Testis (tissue), 5 donors: ENCODE measurements at places on chromosomes 7 and 10. TPM values are rescaled to one million over a fixed set of nuclear protein-coding genes. Genes with fewer than 3 reads are reported as not detected.
A peak's percentile ranks its signal among the peaks of the same experiment; 100 is the strongest.

GRCh38 chr7:32070051-32070405 is 179 bp downstream of the PDE1C start:
- no peak overlapping the region for H3K4me3 ChIP-seq
- no peak for DNase-seq
- H3K27me3 ChIP-seq, result no peaks in the 10 kb centered on the region
- no peak overlapping the region for H3K27ac ChIP-seq
- H3K4me1 ChIP-seq, result no peaks in the 10 kb centered on the region

DNA sequence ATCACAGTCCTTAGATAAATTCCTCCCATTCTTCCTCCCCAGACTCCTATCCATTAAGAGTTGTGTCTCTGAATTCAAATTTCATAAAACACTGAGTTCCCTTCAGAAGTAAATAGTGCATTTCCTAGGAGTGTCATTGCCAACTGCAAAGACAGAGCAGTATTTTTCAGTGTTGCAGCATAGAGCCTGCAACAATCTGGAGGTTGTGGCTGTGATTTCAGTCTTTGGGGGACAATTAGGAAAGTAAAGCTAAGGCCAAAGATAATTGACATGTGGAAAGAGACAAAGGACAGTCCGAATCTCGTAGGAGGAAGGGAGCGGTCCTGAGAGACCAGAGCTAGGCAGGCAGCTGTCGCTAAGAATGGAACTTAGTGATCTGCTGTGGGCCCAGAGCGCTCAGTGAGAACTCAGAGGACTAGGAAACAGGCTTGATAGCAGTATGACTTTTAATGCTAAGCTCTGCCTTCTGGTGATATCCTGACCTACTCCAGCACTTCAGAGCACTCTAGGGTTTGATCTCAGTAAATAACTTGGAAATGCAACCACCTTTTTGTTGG is 46.2 kb downstream of the PRPF18 start:
- no peaks in the 10 kb centered on the region for H3K36me3 ChIP-seq
- H3K27me3 ChIP-seq, result no peaks in the 10 kb centered on the region
- no peak overlapping the region for H3K4me3 ChIP-seq

The SUN3 gene
- 29.1 TPM for total RNA-seq

The SPACDR gene
- total RNA-seq, result 34.0 TPM

- H3K27ac ChIP-seq, result no peak overlapping the region
- H3K4me1 ChIP-seq, result peaks cover 23% of the 10 kb centered on the region
- no peak overlapping the region for H3K4me3 ChIP-seq
- no peaks in the 10 kb centered on the region for H3K36me3 ChIP-seq
These were observed 16.2 kb downstream of the CCNY start for GRCh38 chr10:35352512-35352911.

The CCL26 gene
- total RNA-seq, result not detected

GRCh38 chr10:6473430-6473829 is 106.6 kb downstream of the PRKCQ start:
- H3K27ac ChIP-seq, result no peak overlapping the region
- H3K27me3 ChIP-seq, result no peaks in the 10 kb centered on the region
- no peak overlapping the region for H3K4me3 ChIP-seq
- no peaks in the 10 kb centered on the region for H3K4me1 ChIP-seq
- DNase-seq, result no peak
- no peaks in the 10 kb centered on the region for H3K36me3 ChIP-seq

DNA sequence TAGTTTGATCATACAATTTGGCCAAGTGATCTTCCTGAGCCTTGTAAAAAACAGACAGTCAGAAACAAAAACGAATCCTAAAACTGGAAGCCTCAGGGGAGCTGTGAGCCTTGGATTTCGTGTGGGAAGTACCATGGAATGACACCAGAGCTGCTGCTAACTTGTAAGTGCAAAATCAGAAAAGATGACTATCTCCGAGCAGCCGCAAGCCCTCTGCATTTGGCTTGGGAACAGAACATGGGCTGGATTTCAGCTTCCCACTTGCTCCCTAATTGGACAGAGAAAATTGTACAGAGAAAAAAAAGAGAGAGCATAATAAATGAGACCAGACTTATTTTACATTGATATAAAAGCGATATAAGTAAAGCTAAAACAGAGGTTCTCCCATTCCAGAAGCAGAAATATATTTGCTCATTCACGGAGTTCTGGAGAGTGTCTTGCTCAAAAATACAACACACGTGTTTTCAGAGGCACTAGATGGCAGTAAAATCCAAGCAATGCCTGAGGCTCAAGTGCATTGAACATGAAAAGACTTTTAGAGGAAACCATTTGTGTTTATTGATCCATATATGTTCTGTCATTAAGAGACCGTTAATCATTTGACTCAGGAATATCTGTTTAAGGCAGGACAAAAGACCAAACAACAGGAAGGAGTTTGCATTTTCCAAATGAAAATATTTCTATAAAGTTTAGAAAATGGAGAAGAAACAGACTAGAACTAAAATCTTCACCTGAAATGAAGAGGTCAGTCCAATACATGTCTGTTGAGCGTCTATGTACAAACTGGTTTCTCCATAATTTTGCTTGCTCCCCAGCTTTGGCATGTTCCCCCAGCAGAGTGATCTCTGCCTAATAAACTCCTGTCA is 78.3 kb upstream of the SLC26A5 start:
- no peak for DNase-seq
- no peak overlapping the region for H3K27ac ChIP-seq
- H3K4me3 ChIP-seq, result no peak overlapping the region
- no peaks in the 10 kb centered on the region for H3K36me3 ChIP-seq
- no peaks in the 10 kb centered on the region for H3K4me1 ChIP-seq

The PLEKHS1 gene
- 0.31 TPM for total RNA-seq

DNA sequence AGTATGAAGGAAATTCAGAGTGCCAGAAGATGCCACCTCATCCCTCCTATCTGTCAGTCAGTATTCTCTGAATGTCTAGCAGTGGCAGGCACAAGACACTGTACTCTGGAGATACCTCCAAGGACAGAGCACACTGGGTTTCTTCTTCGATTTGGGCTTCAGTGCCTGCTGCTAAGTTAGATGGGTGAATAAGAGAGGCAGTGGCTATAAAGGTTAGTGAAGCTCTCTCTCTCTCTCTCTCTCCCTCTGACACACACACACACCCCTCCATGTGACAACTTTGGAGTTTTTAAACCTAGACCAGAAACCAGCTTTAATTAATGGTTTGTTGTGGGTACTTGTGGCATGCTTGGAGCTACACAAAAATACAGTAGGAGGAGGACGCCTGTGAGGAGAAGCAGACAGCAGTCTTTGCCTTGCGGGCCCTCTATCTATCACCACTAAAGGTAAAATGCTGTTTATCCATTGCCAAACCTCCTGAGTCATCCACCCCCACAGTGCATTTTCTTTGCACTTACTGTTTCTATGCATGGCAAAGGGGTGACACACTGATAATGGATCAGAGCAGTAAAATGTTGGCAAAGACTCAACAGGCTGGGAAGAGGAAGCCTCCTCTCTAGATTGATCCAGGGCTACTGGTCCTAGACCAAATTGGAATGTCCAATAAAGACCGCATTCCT is 102.5 kb downstream of the TRIL start:
- H3K36me3 ChIP-seq, result no peaks in the 10 kb centered on the region
- no peaks in the 10 kb centered on the region for H3K4me1 ChIP-seq
- H3K27me3 ChIP-seq, result no peaks in the 10 kb centered on the region
- no peak overlapping the region for H3K27ac ChIP-seq
- no peak overlapping the region for H3K4me3 ChIP-seq
- no peak for DNase-seq

The ERVW-1 gene
- total RNA-seq, result 7.5 TPM

- no peaks in the 10 kb centered on the region for H3K4me1 ChIP-seq
- H3K4me3 ChIP-seq, result no peak overlapping the region
- no peaks in the 10 kb centered on the region for H3K27me3 ChIP-seq
- DNase-seq, result no peak
- H3K27ac ChIP-seq, result no peak overlapping the region
- H3K36me3 ChIP-seq, result no peaks in the 10 kb centered on the region
These were observed 38.2 kb upstream of the JAKMIP3 start for GRCh38 chr10:132027423-132027983.

The PURB gene
- total RNA-seq, result 22.4 TPM

The PARD3 gene
- 59.5 TPM for total RNA-seq

The SORBS1 gene
- total RNA-seq, result 34.4 TPM

DNA sequence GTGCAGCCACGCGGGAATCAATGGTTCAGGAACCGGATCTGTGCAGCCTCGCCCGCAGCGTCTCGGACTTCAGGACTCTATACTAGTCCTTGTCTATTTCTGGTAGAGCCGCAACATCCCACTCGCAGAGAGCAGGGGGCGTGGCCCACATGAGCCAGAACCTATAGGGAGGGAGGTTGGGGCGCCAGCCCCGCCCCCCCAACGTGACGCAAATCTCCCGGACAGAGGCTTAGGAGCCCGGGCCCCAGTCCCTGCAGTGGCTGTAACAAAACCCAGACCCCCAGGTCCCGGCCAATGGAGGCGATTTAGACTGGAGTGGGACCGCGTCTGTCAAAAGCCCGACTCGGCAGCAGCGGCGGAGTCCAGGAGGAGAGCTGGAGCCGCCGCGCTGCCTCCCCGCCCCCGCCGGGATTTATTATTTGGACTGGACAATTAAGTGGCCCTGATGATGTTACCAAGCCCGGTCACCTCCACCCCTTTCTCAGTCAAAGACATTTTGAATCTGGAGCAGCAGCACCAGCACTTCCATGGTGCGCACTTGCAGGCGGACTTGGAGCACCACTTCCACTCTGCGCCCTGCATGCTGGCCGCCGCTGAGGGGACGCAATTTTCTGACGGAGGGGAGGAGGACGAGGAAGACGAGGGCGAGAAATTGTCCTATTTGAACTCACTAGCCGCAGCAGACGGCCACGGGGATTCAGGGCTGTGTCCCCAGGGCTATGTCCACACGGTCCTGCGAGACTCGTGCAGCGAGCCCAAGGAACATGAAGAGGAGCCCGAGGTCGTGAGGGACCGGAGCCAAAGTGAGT is at the start of gene NKX2-3:
Gene NKX2-3 (plus strand): TSS at position 256 of the 809 bp plus-strand sequence. CDS start 190 bp downstream, at position 446.
- peaks cover 9% of the 10 kb centered on the region for H3K4me1 ChIP-seq
- H3K4me3 ChIP-seq, result no peak within 1 kb of the TSS
- DNase-seq, result peak; percentile 76
- peaks cover 10% of the 10 kb centered on the region for H3K27me3 ChIP-seq

The REEP3 gene
- 20.3 TPM for total RNA-seq

The HTR5A gene
- 0.93 TPM for total RNA-seq

DNA sequence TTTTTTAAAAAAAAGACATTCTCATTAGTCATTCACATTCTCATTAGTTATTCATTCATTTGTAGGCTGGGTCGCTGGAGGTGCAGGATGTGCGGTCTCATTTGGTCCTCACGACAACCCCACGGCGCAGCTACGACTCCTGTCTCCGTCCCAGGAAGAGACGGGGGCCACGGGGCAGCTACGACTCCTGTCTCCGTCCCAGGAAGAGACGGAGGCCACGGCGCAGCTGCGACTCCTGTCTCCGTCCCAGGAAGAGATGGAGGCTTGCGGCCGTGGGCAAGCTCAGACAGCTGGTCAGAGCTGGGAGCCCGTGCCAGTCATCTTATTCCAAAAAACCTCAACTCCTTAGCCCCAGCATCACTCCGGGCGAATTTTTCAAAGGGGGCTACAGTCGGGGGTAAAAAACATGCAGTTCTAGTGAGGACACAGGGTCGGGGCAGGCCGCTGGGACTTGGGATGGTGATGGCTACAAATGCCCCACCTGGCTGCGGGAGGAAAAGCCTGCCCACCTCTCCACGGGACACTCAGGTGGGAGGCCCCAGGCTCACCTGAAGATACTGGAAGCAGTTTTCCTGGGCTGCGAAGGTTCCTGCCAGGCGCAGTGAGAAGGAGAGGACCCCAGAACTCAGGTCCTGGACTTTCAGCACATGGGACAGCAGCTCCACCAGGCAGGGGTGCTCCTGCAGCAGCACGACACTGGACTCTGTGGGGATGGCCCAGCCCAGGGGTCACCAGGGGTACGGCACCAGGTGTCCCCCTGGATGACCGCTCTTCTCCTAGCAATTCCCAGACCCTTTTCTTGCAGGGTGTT is 8.3 kb downstream of the BRAT1 start:
- no peaks in the 10 kb centered on the region for H3K36me3 ChIP-seq
- no peaks in the 10 kb centered on the region for H3K27me3 ChIP-seq
- H3K4me1 ChIP-seq, result peaks cover 6% of the 10 kb centered on the region

The MBLAC1 gene
- total RNA-seq, result 10.2 TPM
